ENCODE measurements at places on chromosomes 3 and 15. TPM values are rescaled to one million over a fixed set of nuclear protein-coding genes. Genes with fewer than 3 reads are reported as not detected.

The COL7A1 gene
- polyA plus RNA-seq: 41.3 TPM

The FEZF2 gene
- polyA plus RNA-seq: not detected

The PLA2G4E gene
- not detected for polyA plus RNA-seq

The CACNA2D2 gene
- 5.4 TPM for polyA plus RNA-seq

The C3orf49 gene
- not detected for polyA plus RNA-seq

Measured in cardiac muscle cell (in vitro differentiated cells and primary cell).